ENCODE measurements at places on chromosomes 1 and 21. TPM values are rescaled to one million over a fixed set of nuclear protein-coding genes. Genes with fewer than 3 reads are reported as not detected.

- DNase-seq: no peak
These were observed 77.4 kb downstream of the RERE start for GRCh38 chr1:8740034-8740449.

DNA sequence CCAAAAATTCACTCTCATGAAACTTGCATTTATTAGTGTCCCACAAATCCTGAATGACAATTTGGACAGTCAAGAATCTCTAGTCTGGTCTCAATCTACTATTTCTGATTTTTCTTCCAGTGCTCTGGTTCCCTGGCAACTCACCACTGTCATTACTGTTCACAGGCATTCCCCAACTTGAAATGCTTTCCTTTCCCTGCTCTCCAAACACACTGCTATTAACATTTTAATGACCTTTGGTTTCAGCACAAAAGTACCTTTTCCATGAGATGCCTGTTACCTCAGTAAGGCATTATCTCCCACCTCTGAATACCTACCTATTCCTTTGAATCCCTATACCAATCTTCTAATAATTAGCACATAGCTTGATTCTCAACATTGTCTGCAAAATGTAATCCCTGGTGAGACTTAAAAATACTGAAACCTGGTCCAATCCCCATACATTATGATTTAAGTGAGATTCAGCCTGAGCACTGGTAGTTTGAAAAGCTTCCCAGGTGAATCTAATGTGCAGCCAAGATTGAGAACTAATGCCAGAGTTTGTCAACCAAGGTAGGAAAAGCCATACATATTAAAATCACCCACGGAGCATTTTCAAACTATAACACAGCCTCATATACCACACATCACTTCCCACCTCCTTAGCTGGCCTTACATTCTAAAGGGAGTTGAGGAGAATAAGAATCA is 11.7 kb upstream of the ANGPTL3 start:
- no peak for DNase-seq

- DNase-seq: no peak
These were observed 71.9 kb upstream of the USP24 start for GRCh38 chr1:55286856-55287602.

- DNase-seq: peak; percentile 6
These were observed 26.1 kb upstream of the SMIM12 start for GRCh38 chr1:34885405-34886247.

Gene FGGY
- 6.3 TPM for total RNA-seq

DNA sequence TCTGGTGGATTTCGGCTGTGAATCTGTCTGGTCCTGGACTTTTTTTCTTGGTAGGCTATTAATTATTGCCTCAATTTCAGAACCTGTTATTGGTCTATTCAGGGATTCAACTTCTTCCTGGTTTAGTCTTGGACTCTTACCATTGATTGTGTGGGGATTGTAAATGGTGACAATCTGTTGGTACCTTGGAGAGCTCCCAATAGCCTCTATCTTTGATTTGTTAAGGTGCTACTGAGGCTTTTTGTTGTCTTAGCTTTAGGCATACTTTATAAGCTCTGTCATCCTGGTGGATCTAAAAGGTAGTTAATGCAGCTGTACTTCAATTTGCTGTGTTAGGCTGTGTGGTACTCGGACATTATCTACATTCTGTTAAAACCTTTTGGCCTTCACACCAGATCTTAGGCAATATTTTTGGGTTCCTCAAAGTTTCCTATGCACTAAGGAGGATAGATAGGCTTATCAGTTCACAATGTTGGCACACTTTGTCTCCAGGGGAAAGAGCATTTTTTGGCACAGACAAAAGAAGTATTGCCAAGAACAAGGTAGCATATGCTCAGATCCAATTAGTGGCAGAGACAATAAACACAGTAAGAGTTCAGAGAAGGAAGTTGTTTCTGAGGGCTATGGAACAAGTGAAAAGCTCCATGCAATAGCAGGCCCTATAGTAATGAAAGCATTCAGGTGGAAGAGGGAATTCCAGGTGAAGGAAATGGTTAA is 230.4 kb downstream of the PDE4B start:
- peak; percentile 8 for DNase-seq

Gene OR2T33
- total RNA-seq: not detected

DNA sequence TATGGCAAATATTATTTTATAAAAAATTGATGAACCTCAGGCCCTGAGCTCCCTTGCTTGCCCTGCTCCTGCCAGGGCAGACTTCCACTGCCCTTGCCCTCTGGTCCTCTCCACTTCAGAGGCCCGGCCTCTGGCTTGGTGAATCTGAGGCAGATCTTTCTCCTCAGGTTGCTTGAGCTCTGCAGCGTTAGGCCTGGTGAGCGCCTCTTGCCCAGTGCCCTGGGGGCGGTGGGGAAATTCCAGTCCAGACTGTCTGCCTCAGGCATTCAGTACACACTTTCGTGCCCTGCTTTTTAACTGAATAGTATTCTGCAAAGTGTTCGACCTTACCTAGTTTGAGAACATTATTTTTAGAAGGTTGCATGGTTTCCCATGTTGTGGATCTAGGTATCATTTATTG is 98.2 kb downstream of the PCBP3 start:
- DNase-seq: no peak

- no peak for DNase-seq
These were observed 80.9 kb upstream of the SYT6 start for GRCh38 chr1:114234408-114235124.

- no peak for DNase-seq
These were observed 66.4 kb upstream of the CASZ1 start for GRCh38 chr1:10862743-10863335.

GRCh38 chr1:112431038-112431437 is 35.0 kb downstream of the CTTNBP2NL start:
- no peak for DNase-seq

DNA sequence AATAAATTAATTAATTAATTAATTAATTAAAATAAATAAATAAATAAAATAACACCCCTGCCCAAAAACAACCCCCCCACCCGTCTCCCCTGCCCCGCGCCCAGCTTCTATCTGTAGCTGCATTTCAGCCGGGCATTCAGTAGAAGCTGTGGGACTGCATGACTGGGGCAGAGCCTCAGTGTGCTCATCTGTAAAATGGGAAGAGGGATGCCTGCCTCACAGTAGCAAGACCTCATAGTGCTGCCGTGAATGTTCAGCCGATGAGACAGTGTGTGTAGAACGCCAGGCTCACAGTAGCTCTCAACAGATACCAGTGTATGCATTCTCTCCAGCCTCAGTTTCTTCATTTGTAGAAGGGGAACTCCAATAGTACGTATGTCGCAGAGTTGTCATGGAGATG is 8.7 kb downstream of the PADI4 start:
- DNase-seq: no peak

Gene A3GALT2
- total RNA-seq: not detected

DNA sequence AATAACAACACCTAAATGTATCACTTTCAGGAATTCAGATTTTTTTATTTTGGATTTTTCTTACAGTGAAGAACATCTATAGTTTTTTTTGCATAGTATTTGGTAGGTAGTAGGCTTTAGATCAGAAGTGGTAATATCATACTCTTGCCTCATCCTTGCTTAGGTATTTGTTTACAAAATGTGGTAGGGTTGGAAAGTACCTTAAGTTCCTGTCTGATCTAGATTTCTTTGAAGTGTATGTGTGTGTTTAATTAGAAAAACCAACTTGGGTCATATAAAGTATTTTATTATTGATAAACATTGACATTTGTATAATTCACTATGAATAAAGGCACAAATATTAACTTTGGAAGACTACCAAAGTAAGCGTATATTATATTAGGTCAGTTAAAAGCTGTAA is 85.3 kb upstream of the GPR88 start:
- no peak for DNase-seq

- no peak for DNase-seq
These were observed 296.6 kb downstream of the OMA1 start for GRCh38 chr1:58249737-58250586.

- no peak for DNase-seq
These were observed 141.3 kb downstream of the TNR start for GRCh38 chr1:175602026-175602585.

DNA sequence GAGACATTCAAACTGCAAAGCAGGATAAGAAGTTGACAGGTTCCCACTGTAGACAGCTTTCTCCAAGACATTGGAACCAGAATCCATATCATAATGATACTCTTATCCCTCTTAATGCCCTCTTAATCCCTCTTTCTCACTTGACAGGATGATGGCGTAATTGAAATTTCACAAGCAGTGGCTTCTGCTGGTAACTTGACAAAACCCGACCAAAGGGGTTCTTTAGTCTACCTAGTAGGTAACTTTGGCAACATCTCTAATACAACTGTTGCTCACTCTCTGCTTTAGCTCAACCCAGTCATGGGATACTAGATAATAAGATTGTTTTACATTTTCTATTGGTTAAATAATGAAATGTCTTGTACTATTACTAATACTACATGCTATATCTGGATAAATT is 34.7 kb downstream of the S100A10 start:
- DNase-seq: no peak

DNA sequence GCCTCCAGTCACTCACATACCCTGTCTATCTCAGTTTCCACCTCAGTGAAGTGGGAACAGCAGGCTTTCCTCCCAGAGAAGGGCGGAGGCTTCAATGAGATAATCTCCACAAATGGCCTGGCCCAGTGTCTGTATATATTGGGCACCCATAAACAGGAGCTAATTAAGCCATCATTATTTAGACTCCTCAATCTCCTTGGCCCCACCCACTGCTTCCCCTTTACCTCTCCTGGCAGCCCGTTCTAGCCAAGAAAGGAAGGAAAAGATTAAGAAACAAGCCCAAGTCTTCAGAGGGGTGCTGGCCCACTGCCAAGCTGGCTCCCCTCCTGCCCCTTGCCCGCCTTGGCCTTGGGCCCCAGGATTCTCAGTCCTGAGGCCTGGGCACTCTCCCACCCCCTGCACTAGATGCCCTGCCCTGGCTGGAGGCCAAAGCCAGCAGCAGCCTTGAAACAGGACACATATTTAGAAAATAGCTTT is 15.9 kb upstream of the EPB41 start:
- DNase-seq: no peak

Gene WDR47
- 7.7 TPM for total RNA-seq

DNA sequence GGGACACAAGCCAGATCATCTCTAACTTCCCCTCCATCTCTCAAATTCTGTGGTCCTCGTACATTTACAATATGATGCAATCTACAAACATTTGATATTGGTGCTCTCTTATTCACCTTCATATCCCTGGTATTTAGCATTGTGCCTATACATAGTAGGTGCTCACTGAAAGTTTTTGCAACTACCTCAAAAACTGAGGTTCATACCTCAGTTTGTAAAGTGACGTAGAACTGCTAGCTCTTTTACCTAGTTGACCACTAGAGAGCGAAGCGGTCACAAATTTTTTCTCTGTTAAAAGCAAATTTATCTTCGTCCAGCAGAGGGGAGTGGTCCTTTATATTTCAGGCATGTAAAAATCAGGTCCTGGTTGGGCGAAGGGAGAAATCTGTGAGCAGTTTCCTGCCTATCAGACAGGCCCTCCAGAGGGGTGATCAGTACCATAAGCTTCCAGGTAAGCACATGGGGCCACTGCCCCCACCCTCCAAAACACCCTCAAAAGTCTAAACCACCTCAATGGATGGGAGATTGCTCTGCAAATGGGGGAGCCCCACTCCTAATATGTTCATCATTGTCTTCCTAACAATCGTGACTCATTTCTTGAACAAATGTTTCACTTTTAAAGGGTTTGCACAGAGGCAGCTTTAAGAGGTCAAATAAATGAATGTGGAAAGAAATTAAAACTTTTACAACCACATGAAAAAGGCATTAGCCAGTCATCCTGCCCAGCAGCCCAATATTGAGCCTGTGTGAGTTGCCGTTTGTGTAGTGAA is 10.6 kb upstream of the HLCS start:
- DNase-seq: peak; percentile 76

GRCh38 chr1:41711581-41711980 is 207.1 kb downstream of the HIVEP3 start:
- DNase-seq: no peak

Gene SH2D1B
- not detected for total RNA-seq

DNA sequence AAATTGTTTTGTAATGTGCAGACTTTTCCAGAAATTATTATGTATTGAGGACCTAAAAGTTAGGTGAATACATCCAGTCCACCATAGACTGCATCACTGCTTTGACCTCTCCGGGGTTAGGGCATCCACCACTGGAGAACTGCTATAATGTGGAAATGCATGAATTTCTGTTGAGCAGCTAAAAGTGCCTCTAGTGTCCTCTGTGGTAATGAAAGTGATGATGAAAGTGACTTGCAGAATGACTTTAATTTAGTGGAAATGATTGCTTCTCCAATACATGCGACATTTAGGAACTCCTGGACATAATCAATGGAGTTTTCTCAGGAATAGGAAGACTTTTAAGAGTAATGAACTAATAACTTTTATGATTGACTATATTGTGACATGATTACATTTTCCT is 170.8 kb downstream of the LBR start:
- no peak for DNase-seq

- DNase-seq: no peak
These were observed 425.6 kb upstream of the VAMP3 start for GRCh38 chr1:7345516-7345915.

DNA sequence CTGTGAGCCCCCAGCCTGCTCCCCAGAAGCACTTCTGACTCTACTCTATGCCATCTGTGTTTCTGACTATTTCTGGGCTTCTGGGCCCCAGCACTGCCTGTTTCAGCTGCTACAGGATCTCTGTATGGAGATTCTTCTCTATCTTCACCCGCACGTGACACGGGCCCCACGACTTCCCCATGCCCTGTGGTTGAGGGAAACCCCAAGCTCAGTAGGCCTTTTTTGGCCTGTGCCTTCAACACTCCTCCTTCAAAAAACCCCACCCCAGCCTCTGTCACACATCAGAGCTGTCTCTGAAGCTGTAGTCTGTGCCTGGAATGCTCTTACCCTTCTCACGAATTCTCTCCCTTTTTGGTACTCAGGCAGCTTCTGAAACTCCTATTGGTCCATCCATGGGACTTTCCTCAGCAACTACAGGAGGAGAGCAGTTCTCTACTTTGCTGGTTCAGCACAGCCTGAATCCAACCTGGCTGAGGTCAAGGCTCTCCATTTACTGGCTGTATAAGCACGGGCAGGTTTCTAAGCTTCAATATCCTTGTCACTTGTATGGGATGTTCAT is 2.0 kb upstream of the NID1 start:
- no peak for DNase-seq

- no peak for DNase-seq
These were observed 44.7 kb downstream of the SLC44A3 start for GRCh38 chr1:94864821-94865220.

Gene NECTIN4
- total RNA-seq: 1.0 TPM

DNA sequence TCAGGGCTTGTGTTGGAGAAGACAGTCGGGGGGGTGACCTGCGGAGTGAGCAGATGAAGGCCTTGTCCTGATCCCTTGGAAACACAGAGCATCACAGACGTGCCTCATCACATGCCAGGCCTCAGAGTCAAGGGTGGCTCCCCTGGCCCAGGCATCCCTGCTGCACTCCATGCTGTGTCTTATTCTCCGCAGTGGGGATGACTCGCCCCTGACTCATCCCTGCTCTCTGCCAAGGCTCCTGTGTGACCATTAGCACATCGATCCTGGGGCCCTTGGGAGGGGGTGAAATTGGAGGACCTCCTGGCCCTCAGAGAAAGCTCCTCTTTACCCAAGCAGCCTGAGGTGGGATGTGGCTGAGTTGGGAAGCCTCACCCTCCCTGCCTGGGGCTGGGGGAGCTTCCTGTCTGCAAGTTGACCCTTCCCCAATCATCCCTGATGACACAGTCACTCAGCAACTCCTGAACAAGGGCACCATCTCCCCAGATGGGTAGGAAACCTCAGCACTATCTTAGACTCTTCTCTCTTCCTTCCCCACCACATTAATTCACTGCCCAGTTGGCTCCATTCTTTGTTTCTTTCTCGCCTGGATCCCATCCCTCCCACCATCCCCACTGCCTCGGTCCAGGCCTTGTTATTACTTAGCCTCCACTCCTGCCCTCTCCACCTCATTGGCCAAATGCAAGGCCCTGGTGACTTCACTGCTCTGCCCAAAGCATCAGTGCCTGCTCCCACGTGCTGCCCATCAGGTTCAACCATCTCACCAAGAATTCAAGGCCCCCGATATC is 74.6 kb downstream of the CAMK2N1 start:
- DNase-seq: peak; percentile 7

All from NCI-H460 (cell line).